ENCODE measurements at places on chromosomes 1 and 21.

DNA sequence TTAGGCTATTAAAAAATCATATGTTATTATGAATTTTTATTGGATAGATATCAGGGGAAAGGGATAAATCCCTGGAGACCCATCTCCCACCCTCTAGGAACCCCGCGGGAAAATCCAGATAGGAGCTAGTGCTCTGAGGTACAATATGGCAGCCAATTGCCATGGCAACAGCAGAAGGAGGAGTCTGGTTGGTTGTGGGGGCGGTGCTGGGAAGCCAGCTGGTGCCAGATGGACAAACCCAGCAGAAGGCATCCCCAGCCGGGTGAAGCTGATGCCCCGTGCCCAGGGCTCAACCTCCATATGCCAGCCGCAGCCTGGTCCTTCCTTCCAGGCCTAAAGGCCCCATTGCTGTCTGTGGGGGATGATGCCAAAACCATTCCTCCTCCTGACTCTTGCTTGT lies 38.3 kb downstream of the RHBG start:
- DNase-seq = no peak

DNA sequence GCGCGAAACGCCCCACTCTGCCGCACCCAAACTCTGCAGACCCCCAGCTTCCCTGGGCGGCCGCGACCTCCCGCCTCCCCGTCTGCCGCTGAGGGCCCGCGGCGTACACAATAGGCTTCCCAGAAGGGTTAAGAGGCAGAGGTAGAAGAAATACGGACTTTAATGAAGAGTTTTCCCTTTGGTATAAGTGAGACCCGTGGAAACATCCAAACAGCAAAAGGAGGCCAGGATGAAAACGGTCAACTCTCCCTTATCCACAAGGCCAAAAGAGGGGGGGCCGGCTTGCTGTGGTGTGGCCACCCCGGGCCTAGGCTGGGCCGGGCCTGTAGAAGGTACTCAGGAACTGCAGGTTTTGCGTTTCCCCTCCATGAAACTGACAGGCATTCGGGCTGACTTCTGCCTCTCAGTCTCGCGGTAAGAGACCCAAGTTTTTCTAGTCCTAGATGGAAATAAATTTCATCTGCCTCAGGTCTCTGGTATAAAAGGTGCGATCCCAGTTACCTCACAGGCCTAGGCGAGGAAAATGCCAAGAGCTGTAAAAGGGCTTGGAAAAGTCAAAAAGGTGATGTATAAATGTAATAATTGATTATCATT lies 671 bp upstream of the PYGO2 start:
- no peak for DNase-seq

DNA sequence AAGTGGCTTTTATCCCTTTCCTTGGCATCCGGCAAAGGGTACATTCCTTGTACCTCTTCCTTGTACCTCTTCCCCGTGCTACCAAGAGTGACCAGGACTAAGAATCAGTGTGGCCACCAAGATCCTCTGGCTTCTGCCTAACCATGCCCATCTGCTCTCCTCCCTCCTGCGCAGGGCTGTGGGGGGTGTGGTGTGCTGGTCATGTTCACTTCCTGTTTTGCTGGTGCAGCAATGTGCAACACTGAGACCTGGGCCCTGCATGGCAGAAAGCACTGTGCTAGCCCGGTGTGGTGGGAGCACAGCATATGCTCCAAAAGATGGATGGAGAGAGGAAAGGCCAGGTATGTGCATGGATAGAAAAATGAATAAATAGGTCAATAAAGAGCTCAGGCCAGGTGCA lies 33.3 kb upstream of the TENT5C start:
- DNase-seq = peak; percentile 81

DNA sequence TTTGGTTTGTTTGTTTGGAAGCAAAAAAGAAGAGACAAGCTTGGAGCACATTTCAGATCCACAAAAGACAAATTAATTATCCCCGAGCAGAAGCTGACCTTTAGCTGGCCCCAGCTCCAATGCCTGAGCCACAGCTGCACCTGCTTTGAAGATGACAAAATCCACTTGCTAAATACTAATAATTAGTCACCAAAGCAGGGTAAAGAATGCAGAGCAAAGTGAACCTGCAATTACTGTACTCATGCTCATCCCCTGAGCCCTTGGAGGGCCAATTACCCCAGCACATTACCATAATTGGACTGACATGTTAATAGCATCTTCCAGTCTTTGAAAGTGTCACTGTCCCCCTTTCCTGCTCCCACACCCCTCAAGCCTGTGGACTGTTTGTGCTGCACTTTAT lies 38.2 kb upstream of the KCND3 start:
- no peak for DNase-seq

DNA sequence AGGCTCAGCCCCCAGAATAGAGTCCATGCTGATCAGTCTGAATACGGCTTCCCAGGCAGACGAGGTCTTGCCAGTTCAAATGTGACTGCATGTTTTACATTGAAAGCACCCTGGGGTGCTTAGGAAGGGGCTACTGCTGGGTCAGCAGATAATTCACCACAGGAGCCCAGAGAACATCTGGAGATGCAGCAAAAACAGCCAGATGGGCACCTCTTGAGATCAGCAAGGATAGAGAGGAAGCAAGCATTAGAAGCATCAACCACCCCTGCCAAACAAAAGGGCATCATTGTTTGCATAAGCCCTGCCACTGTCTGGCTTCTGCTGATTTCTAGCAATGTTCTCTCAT lies 403.1 kb downstream of the RRAGC start:
- DNase-seq = no peak

GRCh38 chr1:22296701-22297591 lies 154.0 kb upstream of the WNT4 start:
- peak; percentile 73 for DNase-seq

GRCh38 chr1:165841582-165842017 lies 14.2 kb downstream of the UCK2 start:
- no peak for DNase-seq

DNA sequence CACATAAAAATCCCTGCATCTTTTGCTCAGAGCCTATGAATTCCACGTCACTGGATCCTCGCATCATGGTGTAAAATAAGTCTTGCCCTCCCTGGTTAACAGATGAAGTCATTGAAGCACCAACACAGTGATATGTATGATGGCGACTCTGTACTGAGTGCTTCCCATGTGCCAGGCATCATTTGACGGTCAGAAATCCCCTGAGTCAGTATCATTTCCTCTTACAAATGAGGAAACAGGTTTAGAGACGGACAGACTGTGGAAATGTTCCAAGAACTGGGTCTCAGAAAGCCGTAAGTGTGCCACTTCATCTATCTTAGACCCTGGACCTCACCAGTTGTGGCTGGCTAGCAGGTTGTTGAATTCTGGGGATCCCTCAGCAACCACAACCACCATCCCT lies 5.1 kb upstream of the OLFML2B start:
- no peak for DNase-seq

- DNase-seq = no peak
Observed at GRCh38 chr21:43619344-43619743, 39.9 kb downstream of the HSF2BP start.

DNA sequence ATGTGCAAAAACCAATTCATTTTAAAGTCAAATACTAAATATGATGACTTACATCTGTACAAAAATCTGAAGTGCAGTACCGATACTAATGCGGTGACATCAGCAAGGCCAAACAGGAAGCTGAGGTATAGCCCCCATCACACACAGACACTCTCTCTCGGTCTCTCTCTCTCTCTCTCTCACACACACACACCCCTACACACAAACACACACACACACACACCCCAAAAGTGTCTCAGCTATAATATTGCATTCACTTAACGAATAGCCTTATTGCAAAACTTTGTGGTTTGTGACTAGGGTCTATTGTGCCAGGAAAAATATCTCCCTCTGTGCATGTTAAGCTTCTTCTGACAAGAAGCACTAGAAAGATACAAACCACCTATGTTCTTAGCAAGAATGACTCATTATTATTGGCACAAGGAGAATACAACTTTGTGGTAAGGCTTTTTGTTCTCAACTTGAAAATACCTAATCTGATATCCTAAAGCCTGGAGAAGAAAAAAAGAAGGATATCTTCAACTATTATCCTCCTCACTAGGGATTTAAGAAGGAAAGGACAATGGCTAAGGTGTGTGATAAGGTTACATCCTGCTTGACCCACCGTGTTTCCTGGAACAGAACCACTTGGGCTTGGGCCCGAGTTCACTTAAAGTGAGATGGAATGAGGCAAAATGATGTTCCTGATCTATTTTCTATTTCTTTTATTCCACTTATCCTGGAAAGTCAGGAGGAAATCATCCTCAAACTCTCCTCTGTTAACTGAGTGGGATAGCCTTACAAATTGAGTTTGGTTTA lies 107.1 kb downstream of the NIBAN1 start:
- no peak for DNase-seq

DNA sequence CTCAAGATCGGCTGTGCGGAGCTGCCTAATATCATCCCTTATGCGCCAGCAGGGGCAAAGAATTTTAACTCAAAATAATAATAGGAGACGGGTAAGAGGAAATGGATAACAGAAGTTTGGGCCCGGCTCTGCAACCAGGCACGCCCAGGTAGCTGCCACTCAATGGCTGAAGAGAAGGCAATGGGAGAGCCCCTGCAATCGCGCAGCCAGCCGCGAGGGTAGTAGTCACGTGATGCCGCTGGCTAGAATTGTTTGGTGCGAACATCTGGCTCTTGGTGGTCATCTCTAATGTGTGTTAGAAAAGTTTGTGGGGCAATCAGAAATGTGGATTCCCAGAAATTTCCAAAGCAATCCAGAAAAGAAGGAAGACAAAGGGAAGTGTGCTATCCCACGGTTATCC lies 12.3 kb downstream of the BARHL2 start:
- no peak for DNase-seq

Data from mesenteric fat pad (tissue), 1 donor.